ENCODE measurements at places on chromosomes 7 and 10.

DNA sequence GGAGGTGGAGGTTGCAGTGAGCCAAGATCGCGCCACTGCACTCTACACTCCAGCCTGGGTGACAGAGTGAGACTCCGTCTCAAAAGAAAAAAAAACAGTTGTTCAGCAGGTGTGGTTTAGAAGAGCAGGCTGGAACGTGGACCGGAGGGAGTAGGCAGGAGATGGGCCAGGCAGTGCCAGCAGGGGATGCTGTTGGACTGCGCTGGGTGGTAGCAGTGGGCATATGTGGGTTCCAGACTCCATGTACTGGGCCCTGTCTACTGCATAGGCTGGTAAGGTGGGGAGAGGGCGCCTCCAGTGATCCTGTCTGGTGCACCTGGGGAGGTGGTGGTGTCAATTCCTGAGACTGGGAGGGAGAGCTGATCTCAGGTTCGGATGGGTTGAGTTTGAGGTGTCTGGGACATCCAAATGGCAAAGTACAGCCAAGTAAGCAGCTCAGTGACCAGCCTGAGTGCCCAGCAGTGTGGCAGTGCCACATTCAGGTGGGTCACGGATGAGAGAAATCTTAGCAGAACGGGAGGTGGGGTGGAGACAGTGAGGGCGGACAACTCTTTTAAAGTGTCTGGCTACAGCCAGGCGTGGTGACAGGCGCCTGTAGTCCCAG lies 25.9 kb downstream of the SFXN4 start:
- peaks cover 10% of the 10 kb centered on the region for H3K36me3 ChIP-seq
- H3K27ac ChIP-seq: no peak overlapping the region
- DNase-seq: peak; percentile 16
- no peak overlapping the region for H3K4me3 ChIP-seq

GRCh38 chr7:33773053-33773452 lies 132.3 kb upstream of the BMPER start:
- no peaks in the 10 kb centered on the region for H3K36me3 ChIP-seq
- no peak overlapping the region for H3K27ac ChIP-seq
- H3K27me3 ChIP-seq: no peaks in the 10 kb centered on the region
- H3K4me1 ChIP-seq: no peaks in the 10 kb centered on the region
- no peak overlapping the region for H3K4me3 ChIP-seq
- DNase-seq: no peak

GRCh38 chr10:98107644-98108430 lies 26.6 kb upstream of the R3HCC1L start:
- DNase-seq: no peak
- no peak overlapping the region for H3K27ac ChIP-seq
- H3K36me3 ChIP-seq: no peaks in the 10 kb centered on the region
- no peak overlapping the region for H3K4me3 ChIP-seq
- H3K27me3 ChIP-seq: peaks cover 86% of the 10 kb centered on the region
- H3K4me1 ChIP-seq: no peaks in the 10 kb centered on the region

GRCh38 chr7:16115374-16115773 lies 306.0 kb downstream of the CRPPA start:
- H3K27me3 ChIP-seq: no peaks in the 10 kb centered on the region
- H3K36me3 ChIP-seq: no peaks in the 10 kb centered on the region
- DNase-seq: no peak

DNA sequence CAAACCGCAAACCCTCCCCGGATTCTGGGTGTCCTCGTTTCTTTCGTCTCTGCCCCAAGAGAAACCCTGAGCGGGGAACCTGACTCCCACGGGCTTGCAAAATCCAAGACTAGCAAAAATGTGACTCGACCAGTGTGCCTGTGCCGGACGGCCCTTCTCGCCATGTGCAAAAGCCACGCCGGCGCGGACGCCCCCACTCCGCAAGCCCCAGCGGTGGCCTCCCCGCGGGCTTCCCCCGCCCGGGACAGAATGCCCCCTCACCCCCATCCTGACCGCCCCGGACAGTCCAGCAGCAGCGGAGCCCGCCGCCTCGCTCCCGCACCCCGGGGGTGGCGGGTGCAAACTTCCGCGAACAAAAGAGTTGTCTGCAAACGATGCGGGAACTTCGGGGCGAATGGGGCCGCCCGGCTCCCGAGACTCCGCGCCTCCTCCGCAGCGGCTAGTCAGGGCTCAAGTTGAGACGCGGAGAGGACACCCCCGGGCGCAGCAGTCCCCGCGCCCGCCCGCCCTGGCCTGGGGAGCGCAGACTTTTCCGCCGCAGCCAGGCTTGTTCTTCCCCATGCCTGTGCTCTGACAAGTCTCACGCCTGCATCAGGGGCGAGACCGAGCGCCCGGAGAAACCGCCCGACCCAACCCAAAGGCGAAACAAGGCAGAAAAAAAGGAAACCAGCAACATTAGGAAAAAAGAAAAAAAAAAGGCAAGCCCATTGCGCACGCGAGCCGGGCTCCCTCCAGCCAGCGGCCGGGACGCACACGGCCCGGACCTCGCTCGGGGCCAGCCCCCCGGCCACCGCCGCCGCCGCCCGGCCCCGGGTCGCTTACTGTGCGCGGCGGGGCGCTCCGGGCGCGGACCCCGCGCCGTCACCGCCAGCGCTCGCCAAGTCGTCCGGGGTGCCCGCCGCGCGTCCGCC lies 732 bp downstream of the FAM53B start:
- peak overlapping the region; percentile 63 for H3K27ac ChIP-seq
- DNase-seq: no peak
- H3K27me3 ChIP-seq: no peaks in the 10 kb centered on the region
- peak overlapping the region; percentile 69 for H3K4me3 ChIP-seq
- peaks cover 4% of the 10 kb centered on the region for H3K36me3 ChIP-seq

GRCh38 chr7:80732630-80733029 lies 94.2 kb downstream of the CD36 start:
- no peak for DNase-seq
- no peaks in the 10 kb centered on the region for H3K36me3 ChIP-seq

DNA sequence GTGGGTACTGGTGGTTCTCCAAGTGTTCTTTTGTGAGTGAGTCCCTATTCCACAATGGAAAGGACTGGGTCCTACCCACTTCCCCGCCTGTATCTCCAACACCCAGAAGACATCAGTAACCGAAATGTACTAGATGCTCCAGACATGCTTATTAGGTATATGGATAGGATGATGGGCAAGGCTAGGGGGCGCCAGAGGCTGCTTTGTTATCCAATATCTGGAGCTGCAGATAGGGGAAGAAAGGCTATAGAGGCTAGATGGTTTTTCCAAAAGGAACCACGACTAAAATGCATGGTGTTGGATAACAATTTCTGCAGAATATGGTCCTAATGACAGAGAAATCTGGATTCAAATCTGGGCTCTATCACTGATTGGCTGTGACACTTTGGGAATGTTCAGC lies 56.2 kb upstream of the TM9SF3 start:
- peaks cover 22% of the 10 kb centered on the region for H3K4me1 ChIP-seq
- no peaks in the 10 kb centered on the region for H3K36me3 ChIP-seq
- H3K27ac ChIP-seq: no peak overlapping the region
- H3K27me3 ChIP-seq: no peaks in the 10 kb centered on the region
- DNase-seq: peak; percentile 31
- no peak overlapping the region for H3K4me3 ChIP-seq

GRCh38 chr10:88116481-88116880 lies 253.1 kb downstream of the PTEN start:
- no peaks in the 10 kb centered on the region for H3K4me1 ChIP-seq
- H3K27me3 ChIP-seq: no peaks in the 10 kb centered on the region
- H3K27ac ChIP-seq: no peak overlapping the region
- H3K4me3 ChIP-seq: no peak overlapping the region
- no peaks in the 10 kb centered on the region for H3K36me3 ChIP-seq

DNA sequence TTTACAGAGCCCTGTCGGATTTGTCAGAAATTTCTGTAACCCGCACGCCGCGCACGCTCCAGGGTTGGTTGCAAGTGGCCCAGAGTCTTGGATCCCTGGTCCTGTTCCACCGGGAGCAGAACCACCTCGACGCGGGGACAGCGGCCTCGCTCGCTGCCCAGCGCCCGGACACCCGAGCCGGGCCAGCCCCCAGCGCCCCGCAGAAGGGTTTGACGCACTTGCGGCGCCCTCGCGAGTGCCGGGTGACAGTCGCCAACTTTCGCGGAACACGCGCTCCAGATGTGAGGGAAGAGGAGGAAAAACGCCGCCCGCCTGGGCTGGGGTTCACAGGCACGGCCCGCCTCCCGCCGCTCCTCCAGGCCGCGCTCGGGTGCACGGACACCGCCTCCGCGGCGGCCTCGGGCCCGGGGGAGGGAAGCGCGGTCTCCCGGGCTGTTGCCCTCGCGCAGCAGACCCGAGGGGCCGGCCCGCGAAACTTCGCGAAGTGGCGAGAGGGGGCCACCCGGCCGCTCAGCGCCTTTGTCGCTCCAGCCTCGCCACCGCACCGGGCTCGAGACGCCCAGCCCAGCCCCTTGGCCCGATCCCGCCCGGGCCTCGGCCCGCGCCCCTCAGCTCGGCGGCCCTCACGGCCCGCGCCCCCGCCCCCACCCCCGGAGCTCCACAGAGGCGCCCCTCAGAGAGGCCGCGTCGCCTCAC lies 514 bp downstream of the RNF216 start:
- peak overlapping the region; percentile 79 for H3K27ac ChIP-seq
- H3K27me3 ChIP-seq: no peaks in the 10 kb centered on the region
- H3K4me3 ChIP-seq: peak overlapping the region; percentile 85
- DNase-seq: no peak

DNA sequence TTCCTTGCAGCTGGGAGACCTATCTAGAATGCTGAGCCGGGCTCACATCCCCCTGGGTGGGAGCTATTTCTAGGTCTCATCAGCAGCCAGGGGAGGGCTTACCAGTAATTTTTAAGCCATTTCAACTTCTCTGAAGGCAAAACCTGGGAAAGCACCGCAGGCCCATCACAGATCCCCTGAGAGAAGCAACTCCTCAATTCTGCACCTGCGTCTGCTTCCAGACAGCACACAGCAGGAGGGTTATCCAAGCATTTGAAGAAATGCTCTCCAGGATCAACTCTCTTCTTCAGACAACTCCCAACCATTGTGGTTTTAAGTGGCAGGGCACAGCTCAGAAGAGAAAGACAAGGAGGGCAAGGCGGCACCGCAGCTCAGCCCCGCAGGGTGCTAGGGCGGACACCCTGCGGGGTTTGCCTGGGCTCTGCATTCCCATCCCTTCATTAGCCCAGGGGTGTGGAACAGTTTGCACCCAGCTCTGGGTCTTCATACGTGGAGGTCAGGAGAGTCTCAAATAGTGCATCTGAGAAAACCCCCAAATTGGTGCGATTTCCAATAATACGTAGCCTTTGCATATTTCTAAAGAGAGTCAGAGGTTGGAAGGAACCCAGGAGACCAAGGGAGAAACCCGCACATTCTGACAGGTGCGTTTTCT lies 618.7 kb downstream of the DNAJB6 start:
- 0 out of 2 replicates have a peak, but pooled peaks cover 3% of the 10 kb centered on the region for H3K27me3 ChIP-seq
- H3K36me3 ChIP-seq: no peaks in the 10 kb centered on the region
- DNase-seq: no peak
- no peak overlapping the region for H3K27ac ChIP-seq
- H3K4me3 ChIP-seq: no peak overlapping the region
- no peaks in the 10 kb centered on the region for H3K4me1 ChIP-seq

- H3K4me1 ChIP-seq: peaks cover 67% of the 10 kb centered on the region
- peak overlapping the region; percentile 94 for H3K27ac ChIP-seq
- H3K36me3 ChIP-seq: 0 out of 2 replicates have a peak, but pooled peaks cover 2% of the 10 kb centered on the region
- DNase-seq: no peak
Measured at GRCh38 chr7:73742338-73742752, 3.7 kb upstream of the ABHD11 start.

- H3K27me3 ChIP-seq: no peaks in the 10 kb centered on the region
- no peak overlapping the region for H3K27ac ChIP-seq
- no peak for DNase-seq
- H3K4me3 ChIP-seq: no peak overlapping the region
Measured at GRCh38 chr7:29857654-29858053, 51.3 kb downstream of the WIPF3 start.

DNA sequence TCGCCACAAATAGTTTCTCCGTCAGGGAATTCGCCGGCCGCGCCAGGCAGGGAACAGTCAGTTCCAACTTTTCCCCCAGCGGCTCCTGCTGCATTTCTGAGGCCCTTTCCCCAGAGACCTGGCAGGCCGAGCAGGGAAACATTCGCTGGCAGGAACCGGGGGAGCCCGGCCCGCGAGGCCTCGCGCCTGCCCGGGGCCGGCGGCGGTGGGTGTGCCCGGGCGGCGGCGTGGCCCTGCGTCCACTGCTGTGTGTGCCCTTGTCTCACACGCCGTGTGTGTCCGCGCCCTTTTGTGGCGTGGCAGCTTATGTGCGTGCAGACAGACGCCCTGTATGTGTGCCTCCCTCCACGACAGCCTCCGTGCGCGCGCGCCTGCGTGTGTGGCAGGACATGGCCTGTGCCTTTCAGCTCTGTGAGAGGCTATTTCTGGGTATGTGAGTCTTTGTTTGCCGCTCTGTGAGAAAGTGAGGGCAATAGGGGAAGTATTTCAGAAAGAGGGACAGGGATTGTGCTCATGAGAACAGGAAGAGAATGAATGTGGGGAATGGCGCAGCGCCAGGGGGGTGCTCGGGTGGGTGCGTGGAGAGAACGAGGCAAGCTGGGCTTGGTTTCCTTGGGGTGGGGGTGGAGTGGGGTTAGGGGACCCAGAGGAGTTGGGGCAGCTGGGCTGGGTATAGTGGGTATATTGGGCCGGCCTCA lies 689 bp upstream of the SMARCD3 start:
- H3K4me3 ChIP-seq: peak overlapping the region; percentile 70
- DNase-seq: no peak
- no peaks in the 10 kb centered on the region for H3K36me3 ChIP-seq
- no peaks in the 10 kb centered on the region for H3K27me3 ChIP-seq
- H3K4me1 ChIP-seq: peaks cover 70% of the 10 kb centered on the region
- H3K27ac ChIP-seq: peak overlapping the region; percentile 79

- H3K27me3 ChIP-seq: no peaks in the 10 kb centered on the region
- H3K4me3 ChIP-seq: no peak overlapping the region
- H3K27ac ChIP-seq: no peak overlapping the region
Measured at GRCh38 chr7:5827755-5828154, 46.3 kb upstream of the RNF216 start.

DNA sequence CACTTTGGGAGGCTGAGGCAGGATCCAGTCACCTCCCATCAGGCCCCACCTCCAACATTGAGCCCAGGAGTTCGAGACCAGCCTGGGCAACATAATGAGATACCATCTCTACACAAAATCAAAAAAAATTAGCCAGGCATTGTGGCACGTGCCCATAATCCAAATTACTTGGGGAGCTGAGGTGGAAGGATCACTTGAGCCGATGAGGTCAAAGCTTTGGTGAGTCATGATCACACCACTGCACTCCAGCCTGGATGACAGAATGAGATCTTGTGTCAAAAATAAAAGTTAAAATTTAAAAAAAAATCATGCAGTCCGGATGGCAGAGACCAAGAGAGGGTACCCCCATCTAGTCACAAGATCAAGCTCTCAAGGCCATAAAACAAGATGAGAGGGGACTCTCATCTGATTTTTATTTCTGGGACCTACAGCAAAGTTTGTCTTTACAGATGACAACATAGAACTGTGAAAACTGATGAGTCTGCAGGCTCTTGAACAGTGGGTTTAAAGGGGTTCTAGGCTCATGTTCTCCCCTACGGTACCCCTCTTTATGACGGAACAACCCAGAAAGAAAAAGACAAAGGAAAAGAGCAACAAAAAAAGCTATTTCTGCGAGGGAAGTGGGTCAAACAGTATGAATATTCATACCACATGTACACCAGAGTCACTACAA lies 28.9 kb upstream of the CREB3L2 start:
- no peaks in the 10 kb centered on the region for H3K4me1 ChIP-seq
- DNase-seq: no peak
- H3K36me3 ChIP-seq: no peaks in the 10 kb centered on the region
- no peaks in the 10 kb centered on the region for H3K27me3 ChIP-seq

Measured in HCT116 (cell line).